ENCODE measurements at places on chromosomes 4 and X.

- DNase-seq, result no peak
Observed at GRCh38 chr4:17427991-17428390, 83.9 kb downstream of the QDPR start.

DNA sequence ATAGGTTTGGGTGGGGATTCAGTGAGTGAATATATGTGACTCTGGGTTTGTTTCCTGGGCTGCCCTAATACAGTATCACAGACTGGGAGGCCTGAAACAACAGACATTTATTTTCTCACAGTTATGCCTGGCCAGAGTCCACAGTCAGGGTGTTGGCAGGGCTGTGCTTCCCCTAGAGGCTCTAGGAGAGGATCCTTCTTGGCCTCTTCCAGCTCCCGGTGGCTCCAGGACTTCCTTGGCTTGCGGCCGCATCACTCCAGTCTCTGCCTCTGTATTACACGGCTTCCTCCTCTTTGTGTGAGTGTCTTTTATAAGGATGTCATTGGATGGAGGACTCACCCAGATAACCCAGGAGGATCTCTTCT lies 5.2 kb upstream of the JAKMIP1 start:
- DNase-seq, result no peak

DNA sequence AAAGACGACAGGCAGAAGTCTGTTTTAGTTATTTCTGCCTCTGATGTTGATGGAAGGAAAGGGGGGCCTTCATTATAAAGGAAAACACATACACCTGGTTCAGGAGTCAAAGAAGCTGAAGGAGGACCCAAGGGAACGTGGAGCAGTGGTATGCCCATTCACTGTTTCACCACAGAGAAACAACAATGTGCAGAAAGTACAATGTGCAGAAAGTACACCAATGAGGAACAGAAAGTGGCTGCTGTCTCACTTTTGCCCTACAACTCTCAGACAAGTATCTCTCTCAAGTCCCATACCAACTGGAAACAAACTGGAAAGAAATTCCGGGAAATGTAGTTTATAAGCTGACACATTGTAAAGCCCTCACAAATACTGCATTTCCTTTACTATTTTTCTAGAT lies 564.5 kb downstream of the TRAM1L1 start:
- DNase-seq, result no peak

DNA sequence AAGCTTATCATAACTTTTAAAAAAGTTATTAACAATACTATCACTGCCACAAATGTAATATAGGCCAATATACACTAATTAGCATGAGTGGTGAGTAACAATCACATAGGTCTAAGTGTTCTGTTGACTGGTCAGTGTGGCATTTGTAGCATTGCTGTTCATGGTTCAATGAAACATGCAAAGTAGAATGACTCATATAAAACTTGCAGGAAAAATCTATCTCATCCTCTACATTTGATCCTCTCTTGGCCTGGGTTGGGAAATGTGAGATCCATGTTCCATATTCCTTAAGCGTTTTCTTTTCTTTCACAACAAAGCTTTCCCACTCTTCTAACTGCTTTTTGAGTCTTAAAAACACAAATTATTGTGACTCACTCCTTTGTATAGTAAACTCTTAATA lies 1418.7 kb downstream of the FSTL5 start:
- DNase-seq, result no peak

DNA sequence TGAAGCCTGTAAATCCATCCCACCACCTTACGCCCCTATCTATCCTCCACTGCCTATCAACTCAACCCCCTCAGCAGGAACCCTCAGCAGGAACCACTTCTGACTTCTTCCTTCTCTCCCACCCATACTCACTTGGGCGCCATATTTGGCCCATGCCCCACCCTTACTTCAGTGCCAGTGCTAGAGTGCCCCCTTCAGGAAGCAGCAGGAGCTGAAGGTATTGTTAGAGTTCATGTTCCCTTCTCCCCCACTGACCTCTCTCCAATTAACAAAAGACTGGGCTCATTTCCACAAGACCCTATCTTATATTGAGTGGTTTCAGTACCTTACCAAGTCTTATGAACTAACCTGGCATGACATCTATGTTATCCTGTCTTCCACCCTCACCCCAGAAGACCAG lies 363.1 kb upstream of the SLIT2 start:
- DNase-seq, result no peak

DNA sequence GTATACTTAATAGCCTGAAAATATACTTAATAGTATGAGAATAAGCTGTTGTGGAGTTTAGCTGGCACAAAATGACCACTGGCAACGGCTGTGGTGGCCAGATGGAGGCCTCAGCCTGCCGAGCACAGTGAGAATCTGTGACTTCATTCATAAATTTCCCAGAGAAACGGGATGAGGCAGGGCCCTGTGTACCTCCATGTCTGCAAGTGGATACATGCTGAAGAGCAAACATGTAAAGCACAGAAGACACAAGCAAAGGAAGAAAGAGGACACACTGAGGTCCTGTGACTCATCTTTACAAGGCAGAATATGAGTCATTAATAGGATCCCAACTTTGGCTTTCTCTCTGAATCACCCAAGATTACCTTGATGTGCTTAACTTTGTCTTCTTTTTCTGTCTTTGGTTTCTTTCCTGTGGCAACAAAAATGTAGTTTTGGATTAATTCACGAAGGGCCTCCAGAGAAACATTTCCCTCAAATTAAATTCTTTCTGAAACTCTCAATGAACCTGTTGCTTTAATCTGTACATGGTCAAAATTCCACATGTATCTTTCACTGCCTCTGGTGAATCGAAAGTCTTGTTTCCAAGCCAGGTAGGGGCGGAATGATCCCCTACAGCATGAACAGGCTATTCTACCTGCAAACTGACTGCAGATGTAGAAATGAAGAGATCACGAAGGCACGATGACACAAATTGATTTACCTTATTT lies 56.4 kb downstream of the IRF2 start:
- DNase-seq, result no peak

DNA sequence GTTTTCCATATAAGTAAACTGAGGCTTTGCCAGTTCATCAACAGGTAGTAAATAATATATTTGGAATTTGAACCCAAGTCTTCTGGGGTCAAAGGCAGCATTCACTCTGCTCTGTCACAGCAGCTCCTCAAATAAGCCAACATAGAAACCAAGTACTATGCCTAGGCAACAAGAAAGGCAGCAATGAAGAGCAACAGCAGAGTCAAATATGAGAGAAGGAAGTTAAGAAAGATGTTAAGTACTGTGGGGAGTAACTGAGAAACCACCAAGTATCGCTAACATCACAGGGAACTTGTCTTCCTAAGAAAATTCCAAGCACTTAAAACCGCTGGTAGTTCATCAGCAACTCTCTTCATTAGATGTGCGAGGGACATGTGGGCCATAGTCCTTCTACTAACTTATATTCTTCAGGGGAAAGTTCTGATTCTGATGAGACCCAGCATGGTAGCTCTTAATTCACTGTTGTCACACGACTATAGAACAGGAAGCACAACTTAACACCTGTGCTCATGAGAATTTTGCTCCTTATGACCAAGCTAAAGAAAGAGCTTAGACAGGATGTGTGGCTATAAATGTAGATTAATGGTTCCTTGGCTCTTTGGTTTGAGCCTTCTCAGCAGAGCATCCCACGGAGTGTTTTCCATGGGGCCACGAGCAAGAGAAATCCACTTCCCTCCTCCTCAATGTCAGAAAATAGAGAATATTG lies 107.8 kb downstream of the AR start:
- no peak for DNase-seq

GRCh38 chr4:98909646-98910401 lies 19.1 kb downstream of the EIF4E start:
- DNase-seq, result no peak

DNA sequence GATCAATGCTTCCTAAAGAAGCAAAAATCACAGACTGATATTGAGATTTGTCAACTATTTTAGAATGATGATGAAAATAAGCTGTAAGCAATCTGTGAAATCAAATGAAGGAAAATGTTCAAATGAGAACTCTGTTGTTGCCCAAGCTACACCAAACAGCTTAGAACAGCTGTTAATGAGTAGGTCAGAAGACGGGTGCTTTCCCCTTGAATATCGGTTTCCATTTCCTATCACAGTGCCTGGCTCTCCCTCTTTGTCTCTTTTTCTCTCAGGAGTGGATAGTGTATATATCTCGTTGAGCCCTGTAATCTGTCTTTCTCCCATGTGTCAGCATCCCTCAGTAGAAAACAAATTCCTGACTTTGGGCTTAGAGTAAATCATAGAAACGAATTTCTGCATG lies 1592.9 kb upstream of the TENM3 start:
- DNase-seq, result no peak

GRCh38 chr4:148017801-148018200 lies 285.9 kb downstream of the ARHGAP10 start:
- DNase-seq, result no peak

DNA sequence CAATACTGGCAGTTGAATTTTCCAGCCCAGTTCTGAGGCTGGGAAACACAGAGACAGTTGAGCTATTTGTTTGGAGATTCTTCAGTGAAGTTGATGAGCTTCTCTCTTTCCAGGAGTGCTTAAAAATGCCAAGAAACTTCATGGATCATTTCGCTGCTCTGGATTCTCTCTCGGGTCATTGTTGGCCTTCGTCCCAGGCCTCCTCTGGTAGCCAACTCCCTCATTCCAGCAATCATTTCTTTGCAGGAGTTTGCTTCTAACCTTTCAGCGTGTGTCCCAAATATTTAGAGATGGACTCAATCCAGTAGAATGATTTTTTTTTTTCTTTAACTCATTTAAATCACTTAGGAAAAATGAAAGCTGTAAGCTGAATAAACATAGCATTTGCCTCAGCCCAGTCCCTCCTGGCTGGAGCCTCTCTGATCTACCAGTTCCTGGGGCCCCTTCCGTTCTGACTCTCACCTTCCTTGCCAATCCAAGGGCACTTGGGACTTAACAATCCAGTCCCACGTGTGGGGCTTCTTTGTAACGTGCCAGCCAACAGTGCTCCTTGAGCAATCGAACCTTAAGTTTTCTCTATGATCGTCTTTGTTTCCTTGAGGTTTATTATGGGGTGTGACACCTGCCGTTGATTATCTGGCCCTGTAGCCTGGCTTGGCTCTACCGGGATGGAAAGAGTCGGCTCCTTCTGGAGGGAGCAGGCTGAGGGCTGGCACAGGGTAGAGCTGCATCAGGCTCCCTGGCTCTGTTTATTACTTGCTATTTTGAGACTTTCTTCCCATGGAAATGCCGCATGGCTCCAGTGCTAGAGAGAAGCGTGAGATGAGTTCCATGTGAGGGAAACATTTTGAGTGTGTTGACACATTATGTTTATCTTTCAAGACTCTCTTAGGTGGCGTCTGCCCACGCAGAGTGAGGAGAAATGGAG lies 80.4 kb upstream of the GPC4 start:
- no peak for DNase-seq

DNA sequence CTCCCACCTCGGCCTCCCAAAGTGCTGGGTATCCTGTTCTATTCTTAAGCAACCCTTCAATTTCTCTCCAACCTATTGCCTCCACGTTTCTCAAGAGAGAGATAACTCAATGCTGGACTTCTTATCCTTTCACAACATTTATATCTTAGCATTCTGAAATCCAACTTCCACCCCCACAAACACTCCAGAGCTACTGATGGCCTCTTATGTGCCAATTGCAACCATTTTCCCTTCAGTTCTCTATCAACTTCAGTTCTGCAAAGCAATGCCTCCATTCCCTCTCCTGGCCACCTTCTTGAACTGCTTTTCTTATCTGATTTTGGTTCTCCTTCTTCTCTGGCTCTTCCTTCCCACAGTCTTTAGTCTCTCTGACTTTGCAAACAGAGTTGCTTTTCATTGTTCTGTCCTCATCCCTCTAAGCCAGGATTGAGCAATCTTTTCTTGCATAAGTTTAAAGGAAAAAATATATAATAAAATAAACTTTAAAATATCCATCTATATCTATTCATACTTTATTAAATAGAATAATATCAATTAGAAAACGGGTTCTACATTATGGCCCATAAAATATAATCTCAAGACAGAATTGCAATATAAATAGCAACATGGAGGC lies 3.6 kb upstream of the STBD1 start:
- no peak for DNase-seq

GRCh38 chr4:40530961-40531635 lies 98.6 kb downstream of the RBM47 start:
- DNase-seq, result no peak

- DNase-seq, result no peak
Observed at GRCh38 chrX:13748486-13748885, 13.9 kb downstream of the OFD1 start.

DNA sequence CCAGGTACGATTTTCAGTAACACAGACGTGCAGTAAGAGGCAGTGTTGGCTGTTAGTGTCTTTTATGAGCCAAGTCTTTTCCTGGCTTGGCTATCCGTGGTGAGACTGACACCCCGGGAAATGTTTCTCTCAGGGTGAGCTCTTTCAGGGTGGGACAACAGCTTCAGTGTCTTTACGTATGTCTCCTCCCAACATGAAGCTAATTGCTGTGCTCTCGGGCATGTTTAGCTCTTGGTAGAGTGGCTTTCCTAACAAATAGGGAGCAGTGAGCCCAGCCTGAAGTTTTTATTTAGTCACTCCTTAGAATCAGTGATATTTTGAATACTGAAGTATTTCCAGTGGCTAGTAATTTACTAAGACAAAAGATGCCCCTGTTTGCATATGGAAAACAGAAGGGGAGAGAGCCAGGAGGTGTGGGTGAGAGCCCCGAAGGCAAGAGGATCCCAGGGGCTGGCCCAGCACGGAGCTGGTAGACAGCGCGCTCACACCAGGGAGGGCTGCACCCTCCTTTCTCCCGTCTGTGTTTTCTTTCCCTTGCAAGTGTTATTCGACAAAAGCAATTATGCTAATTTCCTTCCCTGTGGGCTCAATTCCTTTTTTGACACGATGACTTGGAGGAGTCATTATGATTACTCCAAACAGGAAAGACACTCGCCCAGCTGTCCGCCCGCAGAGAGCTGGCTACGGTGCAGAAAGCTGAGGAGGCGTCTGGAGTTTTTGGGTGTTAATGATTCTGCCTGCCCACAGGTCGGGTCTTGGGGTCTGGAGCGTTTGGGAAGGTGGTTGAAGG lies 47.7 kb downstream of the PDGFRA start:
- no peak for DNase-seq

DNA sequence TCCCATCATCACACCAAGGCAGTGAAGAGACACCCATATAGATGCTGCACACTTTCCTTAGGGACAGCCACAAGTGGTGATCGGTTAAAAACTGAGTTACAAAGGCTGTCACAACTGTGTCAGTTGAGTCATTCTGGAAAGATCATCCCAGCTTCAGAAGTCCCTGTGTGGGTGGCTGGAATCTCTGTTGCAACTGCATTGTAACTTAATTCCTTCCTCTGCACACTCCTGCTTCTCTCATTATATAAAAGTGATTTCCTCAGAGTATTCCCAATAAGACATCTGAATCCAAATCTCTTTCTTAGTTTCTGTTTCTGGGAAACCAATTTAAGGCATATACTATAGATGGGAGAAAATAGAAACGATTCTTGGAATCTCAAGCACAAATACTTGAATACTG lies 88.1 kb downstream of the FSTL5 start:
- no peak for DNase-seq

GRCh38 chrX:6990552-6991193 lies 156.8 kb upstream of the STS start:
- no peak for DNase-seq

Measured in CD8-positive, alpha-beta memory T cell (primary cell).